NCI-H2029 treated with DMSO at 0.1 percent for 48 hours (cell line): ENCODE measurements at places on chromosomes 3 and 15.

GRCh38 chr3:43691120-43691995 is 620 bp downstream of the ABHD5 start:
- peak; percentile 62 for DNase-seq

- DNase-seq, result no peak
Observed at GRCh38 chr15:25716414-25717126, 146.6 kb downstream of the ATP10A start.

GRCh38 chr3:186976837-186977750 is 46.8 kb downstream of the ST6GAL1 start:
- peak; percentile 79 for DNase-seq

- DNase-seq, result no peak
Observed at GRCh38 chr3:190076601-190077394, 43.9 kb downstream of the P3H2 start.
